ENCODE measurements at places on chromosomes 2 and 18. TPM values are rescaled to one million over a fixed set of nuclear protein-coding genes. Genes with fewer than 3 reads are reported as not detected.

TMEM150A gene
- 20.9 TPM for total RNA-seq

MAP3K20 gene
- total RNA-seq, result 30.5 TPM

SLC5A7 gene
- total RNA-seq, result 0.12 TPM

COLEC12 gene
- 4.7 TPM for total RNA-seq

TPRKB gene
- 33.5 TPM for total RNA-seq

POTEI gene
- total RNA-seq, result not detected

SLC9A4 gene
- 0.32 TPM for total RNA-seq

STON1 gene
- 6.0 TPM for total RNA-seq

ATP6V1C2 gene
- 1.0 TPM for total RNA-seq

VRK2 gene
- 20.3 TPM for total RNA-seq

OTOS gene
- total RNA-seq, result not detected

NRP2 gene
- total RNA-seq, result 19.2 TPM

CCDC88A gene
- total RNA-seq, result 14.4 TPM

DHRS9 gene
- 92.0 TPM for total RNA-seq

SERPINB4 gene
- not detected for total RNA-seq

VIT gene
- 1.3 TPM for total RNA-seq

HAUS1 gene
- 26.2 TPM for total RNA-seq

AGBL5 gene
- total RNA-seq, result 19.2 TPM

MEP1B gene
- 5.9 TPM for total RNA-seq

CHAC2 gene
- total RNA-seq, result 4.7 TPM

MRPL30 gene
- 23.0 TPM for total RNA-seq

CYRIA gene
- total RNA-seq, result 2.2 TPM

ZNF638 gene
- total RNA-seq, result 87.4 TPM

ZNF142 gene
- 25.0 TPM for total RNA-seq

GLI2 gene
- 7.3 TPM for total RNA-seq

DDX18 gene
- total RNA-seq, result 48.1 TPM

MOGAT1 gene
- not detected for total RNA-seq

HRH4 gene
- total RNA-seq, result not detected

Measured in mucosa of descending colon (tissue), 3 donors.